ENCODE measurements at places on chromosomes 7 and 10.

- DNase-seq: no peak
Observed at GRCh38 chr10:132132421-132132841, 54.3 kb upstream of the DPYSL4 start.

DNA sequence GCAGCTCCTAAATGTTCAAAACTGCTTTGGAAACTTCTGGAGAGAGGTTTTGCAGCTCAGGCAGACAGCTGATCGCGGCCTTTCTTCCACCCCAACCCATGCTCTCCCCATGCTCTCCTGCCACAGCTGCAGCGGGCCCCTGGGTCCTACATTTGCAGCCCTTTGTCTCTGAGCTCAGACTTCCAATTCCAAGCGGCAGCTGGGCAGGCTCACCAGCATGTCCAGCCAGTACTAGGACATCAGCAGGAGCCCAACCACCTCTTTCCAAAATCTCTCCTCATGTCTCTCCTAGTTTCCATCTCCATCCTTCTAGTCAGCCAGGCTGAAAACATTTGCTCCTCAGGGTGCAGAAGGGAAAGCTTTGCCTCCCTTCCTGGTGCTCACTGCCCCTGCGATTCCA, 6.0 kb downstream of the LEP start:
- no peak for DNase-seq

- no peak for DNase-seq
Observed at GRCh38 chr10:43839973-43840372, 191.3 kb upstream of the ZNF32 start.

GRCh38 chr10:79416578-79417255, 28.7 kb downstream of the ZCCHC24 start:
- DNase-seq: no peak
